Fibroblast of skin of abdomen (primary cell): ENCODE measurements at places on chromosomes 1 and 21.

DNA sequence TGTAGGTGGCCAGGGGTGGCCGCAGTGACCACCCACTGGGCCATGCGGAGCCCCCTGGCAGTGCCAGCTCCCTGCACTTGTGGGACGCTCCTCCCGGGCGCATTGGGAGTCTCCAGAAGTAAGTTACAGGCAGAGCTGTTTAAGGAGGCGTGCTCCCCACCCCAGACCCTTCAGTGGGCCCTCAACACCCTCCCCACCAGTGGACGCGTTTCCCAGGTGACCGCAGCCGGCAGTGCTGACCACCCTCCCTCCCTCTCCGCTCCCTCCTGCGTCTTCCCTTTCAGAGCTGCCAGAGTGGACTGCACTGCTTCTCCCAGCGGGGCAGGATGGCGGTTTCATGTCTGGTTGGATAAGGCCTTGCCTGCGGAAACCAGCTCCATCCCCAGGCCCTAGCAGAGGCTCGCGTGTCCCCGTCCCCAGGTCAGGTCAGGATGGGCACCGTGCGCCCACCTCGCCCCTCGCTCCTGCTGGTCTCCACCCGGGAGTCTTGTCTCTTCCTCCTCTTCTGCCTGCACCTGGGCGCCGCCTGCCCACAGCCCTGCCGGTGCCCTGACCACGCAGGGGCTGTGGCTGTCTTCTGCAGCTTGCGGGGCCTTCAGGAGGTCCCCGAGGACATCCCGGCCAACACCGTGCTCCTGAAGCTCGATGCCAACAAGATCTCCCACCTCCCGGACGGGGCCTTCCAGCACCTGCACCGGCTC lies 1.1 kb downstream of the LRRC3 start:
- DNase-seq, result no peak

- DNase-seq, result no peak
Measured at GRCh38 chr1:153470707-153471106, 10.3 kb upstream of the S100A7 start.

DNA sequence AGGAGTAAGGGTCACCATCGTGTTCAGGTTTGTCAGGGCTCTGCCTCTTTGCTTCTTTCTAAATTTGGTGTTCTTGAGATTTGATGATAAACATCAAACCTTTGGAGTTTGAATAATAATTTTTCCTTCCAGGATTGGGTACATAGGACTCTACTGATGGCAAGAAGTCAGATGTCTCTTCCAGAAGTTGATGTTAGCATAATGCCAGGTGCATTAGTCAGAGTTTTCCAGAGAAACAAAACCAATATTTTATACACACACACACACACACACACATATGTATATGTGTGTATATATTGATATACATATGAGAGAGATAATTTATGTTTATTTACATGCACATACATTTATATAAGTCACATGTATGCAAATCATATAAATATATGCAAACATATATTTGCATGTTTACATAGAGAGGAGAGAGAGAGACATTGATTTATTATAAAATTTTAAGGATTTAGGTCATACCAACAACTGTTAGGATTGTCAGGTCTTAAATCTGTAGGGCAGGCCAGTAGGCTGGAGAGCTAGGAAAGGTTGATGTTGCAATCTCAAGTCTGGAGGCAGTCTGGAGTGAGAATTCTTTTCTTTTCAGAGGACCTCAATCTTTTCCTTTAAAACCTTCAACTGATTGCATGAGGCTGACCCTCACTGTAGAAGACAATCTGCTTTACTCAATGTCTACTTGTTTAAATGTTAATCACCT lies 199.2 kb downstream of the HLX start:
- DNase-seq, result peak; percentile 49

DNA sequence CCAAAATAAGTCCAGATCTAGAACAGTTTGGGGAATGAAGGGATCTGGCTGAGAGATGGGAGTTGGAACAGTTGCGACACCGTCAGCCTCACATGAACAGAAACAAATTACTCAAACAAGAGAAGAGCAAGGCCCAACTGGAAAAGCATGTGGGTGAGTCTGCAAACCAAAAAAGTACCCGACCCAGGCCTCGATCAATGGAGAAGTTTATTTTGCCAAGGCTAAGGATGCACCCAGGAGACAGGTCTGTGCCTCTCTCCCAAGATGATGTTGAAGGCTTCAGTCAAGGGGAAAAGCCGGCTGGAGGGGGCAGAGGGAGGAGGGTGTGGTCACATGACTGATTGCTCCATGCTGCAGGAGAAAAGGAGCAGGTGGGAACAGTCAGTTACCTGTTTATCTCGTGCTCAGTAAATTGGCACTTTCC lies 42.3 kb downstream of the KRTAP10-1 start:
- no peak for DNase-seq

GRCh38 chr1:205258261-205258691 lies 30.5 kb downstream of the TMCC2 start:
- no peak for DNase-seq
